ENCODE measurements at places on chromosomes 1 and 21.

- no peak for DNase-seq
Measured at GRCh38 chr1:179917601-179918429, 35.7 kb downstream of the TOR1AIP1 start.

DNA sequence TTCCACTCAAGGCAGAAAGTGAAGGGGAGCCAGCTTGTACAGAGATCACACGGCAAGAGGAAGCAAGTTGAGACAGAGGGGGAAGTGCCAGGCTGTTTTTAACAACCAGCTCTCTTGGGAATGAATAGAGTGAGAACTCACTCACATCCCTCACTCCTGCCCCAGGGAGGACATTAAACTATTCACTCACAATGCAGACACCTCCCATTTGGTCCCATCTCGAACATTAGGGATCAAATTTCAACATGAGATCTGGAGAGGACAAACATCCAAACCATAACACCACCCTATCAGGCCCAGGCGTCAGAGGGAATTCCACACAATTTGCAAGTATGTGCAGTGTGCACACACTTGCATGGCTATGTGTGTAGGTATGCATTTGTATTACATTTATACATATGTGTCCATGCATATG lies 62.7 kb downstream of the DMAP1 start:
- peak; percentile 22 for DNase-seq

GRCh38 chr1:96372881-96373280 lies 348.7 kb upstream of the PTBP2 start:
- no peak for DNase-seq

GRCh38 chr1:161718559-161719324 lies 2.6 kb upstream of the FCRLB start:
- DNase-seq = no peak

- DNase-seq = peak; percentile 77
Measured at GRCh38 chr1:172837816-172838679, 179.1 kb downstream of the FASLG start.

GRCh38 chr1:154767315-154768240 lies 102.5 kb downstream of the KCNN3 start:
- DNase-seq = peak; percentile 73

GRCh38 chr1:93613898-93614297 lies 67.7 kb downstream of the BCAR3 start:
- peak; percentile 68 for DNase-seq

DNA sequence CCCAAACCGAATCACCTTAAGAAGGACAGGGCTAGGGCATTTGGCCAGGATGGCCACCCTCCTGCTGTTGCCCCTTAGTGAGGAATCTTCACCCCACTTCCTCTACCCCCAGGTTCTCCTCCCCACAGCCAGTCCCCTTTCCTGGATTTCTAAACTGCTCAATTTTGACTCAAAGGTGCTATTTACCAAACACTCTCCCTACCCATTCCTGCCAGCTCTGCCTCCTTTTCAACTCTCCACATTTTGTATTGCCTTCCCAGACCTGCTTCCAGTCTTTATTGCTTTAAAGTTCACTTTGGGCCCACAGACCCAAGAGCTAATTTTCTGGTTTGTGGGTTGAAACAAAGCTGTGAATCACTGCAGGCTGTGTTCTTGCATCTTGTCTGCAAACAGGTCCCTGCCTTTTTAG lies 3.6 kb downstream of the BTG2 start:
- DNase-seq = no peak

- DNase-seq = peak; percentile 18
Measured at GRCh38 chr1:21564521-21565095, 55.4 kb downstream of the ALPL start.

DNA sequence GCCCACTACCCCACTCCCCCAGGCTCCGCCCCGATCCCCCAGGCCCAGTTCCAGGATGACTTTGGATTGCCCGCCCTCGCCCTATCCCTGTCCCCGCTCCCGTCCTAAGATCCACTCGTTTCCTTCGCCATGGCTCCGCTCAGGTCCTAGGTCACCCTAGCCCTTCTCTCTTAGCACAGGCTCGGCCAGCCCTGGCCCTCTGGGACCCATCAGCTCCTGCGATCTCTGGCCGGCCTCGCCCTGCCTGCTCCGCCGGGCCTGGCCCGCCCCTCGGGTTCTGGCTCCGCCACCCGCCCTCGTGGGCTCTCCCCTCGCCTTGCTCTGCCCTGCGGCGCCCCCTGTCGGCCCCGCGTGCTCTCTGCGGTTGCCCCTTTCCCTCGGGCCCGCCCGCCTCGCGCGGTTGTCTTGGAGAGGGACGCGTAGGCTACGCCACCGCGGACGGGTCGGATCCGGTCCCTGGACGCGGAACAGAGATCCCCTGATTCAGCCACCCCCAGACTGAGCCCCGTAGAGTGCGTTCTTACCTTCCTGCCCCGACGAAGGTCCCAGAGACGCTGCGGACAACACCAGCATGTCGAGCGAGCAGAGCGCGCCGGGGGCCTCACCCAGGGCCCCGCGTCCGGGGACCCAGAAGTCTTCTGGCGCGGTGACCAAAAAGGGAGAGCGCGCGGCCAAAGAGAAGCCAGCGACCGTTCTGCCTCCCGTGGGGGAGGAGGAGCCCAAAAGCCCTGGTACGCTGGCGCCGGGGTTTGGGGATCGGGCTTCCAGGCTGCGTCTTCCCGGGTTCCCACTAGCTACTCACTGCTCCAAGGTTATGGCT lies at the start of gene LRRC71:
TSS of gene LRRC71 (plus strand) at position 400 of the 820 bp plus-strand sequence. CDS start at position 572, 172 bp downstream.
- peak; percentile 66 for DNase-seq

DNA sequence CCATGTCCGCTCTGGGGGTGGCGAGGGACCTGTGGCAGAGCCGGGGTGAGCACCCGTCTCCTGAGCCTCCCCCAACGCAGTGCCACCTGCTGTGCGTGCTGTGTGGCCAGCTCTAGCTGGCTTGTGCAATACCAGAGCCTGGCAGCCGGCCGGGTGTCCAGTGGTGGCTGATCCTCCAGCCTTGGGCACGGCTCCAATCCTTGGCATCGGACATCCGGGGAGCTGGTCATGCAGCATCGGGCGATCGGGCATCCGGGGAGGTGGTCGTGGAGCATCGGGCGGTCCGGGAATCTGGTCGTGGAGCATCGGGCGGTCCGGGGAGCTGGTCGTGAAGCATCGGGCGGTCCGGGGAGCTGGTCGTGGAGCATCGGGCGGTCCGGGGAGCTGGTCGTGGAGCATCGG lies 8.1 kb downstream of the SLX9 start:
- no peak for DNase-seq
